ENCODE measurements at places on chromosomes 4 and X.

GRCh38 chr4:119679251-119679650, 50.6 kb upstream of the PDE5A start:
- DNase-seq = no peak

DNA sequence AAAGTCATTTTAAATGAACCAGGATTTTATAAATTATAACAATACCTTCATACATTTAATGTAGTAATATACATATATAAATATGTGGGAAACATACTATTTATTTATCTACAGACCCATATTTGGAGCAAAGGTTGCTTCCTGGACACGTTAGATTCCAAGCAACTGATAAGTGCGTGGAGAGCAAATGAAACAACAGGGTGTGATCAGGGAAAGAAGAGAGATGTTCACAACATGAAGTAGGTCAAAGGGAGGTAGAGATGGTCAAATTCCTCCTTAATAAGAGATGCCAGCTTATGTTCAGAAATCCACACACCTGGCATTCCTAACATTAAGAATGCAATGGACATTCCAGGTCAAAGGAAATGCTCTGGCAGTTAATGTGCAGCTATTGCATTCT, 53.1 kb upstream of the HPGD start:
- no peak for DNase-seq

DNA sequence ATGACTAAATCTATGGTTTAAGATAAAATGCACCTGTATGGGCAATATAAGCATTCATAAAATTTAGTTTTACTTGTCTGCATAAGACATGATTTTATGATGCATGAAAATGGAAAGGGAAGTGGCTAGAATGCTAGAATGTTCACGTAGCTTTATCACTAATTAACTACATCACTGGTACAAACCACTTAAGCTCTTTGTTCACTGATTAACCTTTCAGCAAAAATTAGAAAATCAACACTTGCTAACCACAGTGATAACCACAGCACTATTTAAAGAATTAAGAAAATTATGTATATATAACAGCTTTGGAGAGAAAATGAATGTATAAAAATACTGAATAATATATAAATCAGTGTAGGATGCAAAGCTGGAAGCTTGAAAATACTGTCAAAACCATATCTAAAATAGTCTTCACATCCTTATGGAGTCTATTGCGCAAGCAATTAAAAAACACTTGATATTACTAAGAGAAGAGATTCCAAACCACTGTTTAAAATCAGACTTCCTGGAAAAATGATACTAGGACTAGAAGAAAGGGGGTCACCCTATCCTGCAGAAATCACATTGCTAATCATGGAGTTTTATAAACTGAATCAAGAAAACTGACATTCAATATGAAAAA, 51.9 kb downstream of the EFHC2 start:
- DNase-seq = no peak

GRCh38 chr4:25015012-25015411, 15.7 kb downstream of the LGI2 start:
- no peak for DNase-seq

- DNase-seq = no peak
Measured at GRCh38 chrX:152942077-152942442, 44.2 kb downstream of the ZNF185 start.

GRCh38 chr4:165986956-165987698, 114.1 kb downstream of the TLL1 start:
- DNase-seq = no peak

GRCh38 chr4:25161593-25161950, 1.3 kb upstream of the SEPSECS start:
- DNase-seq = no peak

DNA sequence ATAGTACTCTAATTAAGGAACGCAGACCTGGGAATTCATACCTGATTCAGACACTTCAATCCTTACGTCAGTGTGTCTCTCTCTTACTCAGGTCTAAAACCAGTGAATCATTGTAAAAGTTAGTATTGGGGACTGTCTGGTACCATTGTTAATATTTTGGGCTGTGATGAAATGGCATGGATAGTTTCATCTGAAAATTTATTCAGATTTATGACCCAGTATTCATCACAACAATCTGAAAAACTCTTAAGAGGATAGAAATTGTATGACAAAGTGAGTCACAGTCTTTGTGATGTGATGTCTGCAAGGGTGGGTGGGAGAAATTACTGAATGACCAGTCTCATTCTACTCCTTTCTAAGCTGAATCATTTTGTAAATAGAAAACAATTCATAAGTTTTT, 10.3 kb downstream of the FGF2 start:
- no peak for DNase-seq

DNA sequence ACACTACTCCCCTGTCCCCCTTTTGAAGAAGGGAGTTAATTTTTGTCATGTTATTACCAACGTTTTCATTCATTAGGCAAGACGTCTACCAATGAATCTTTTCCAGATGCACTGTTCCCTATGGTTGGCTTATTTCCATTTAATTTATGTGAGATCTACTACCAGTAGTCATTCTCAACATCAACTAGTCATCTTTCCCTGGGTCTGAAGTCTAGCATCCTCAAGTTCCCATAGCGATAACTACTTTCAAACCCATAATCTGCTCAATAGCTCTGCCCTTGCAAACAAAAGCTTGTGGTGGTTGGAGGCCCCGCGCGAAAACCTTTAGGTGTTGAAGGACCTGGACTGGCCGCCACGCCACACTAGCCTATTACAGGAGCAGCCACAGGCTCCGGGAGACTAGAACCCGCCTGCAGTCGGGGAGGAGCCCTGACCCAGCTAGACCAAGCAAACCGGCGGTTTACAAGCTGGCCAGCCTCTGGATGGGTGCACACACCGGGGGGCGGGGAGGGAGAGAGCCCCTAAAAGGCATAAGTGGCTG, 746 bp downstream of the PPAT start:
- DNase-seq = no peak

- DNase-seq = no peak
Measured at GRCh38 chr4:73964862-73965611, 16.8 kb downstream of the PF4 start.

DNA sequence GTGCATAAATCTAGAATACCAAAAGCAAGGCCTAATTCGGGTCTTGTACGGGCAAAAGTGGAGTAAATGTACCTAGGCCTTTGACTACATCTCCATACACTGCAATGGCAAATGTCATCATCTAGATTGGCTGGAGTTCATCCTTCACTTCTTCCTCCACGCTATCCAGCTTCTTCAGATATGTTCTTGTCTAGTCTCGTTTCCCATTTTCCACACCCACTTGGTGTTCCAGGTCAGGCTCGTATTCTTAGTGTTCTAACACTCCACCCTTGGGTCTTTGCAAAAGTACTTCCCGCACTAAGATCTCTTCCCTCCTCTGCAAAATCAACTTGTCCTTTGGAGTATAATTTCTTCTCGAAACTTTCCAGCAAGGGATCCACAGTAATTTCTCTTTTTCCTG, 1.4 kb downstream of the COQ2 start:
- DNase-seq = no peak

- DNase-seq = no peak
Measured at GRCh38 chr4:87026800-87027495, 92.1 kb downstream of the AFF1 start.

DNA sequence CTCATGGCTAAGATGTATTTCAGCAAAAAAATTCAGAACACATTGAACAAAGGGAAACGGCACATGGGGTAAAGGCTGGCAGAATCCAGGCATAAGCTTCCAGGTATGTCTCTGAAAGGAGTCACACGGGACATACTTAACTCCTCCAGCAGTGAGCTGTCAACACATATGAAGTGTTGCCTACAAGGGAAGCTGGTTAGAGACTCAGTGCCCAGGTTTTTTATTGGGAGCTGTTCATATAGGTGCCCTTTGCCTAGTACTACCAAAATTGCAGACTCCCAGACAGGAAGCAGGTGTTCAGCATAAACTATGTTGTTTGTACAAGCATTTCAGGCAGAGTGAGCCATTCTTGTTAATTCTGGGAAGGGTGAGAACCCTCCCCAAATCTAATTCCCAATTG, 77.4 kb upstream of the PUDP start:
- no peak for DNase-seq

DNA sequence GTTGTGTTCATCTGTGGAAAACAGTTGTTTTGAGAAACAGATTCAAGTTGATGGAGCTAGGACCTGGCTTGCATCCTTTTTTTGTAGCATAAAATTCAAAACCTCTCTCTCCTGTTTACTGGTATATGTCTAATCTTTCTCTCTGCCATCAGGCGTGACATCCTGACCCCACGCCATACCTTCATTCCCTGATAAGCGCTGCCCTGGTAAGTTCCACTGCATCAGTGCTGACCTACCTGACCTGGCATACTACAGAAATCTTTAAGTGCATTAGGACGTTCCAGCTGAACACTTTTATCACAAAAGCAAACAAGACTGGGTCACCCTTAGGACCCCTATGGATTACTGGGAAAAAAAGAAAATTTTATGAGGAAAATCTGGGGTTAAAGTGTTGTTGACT, 230.7 kb downstream of the SHROOM3 start:
- DNase-seq = no peak

DNA sequence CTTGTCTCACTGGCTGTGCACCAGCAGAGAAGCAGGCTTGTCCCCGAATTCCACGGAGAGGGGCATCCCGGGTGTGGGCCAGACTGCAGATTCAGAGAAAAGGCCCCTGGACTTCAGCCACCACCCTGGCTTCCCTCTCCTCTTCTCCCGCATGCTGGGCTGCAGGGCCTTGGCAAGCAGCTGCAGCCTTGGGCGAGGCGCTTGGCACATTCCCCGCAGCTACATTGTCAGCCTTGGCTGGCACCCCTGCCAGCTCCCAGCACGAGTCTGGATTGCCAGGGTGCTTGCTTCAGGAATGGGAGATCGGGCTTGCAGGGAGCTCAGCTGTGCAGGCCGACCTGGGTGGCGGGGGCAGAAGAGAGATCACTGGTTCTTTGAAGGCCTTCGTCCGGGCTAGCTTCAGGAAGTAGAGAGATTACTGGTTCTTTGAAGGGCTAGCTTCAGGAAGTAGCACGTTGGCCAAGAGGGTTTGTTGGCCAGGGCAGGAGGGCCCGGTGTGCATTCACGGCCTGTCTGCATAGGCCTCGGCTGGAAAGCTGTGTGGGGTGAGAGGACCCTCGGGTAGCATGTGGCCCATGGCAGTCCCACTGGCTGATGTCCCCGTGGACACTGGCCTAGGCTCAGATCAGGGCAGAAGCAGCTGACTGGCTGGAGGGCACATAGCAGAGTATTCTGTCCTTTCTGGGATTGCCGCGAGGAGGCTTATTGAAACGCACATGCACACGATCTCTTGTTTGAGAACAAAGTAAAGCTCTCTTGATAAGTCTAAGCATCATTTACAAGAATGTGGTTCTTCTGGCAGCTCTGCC, 2.7 kb downstream of the ABCD1 start:
- no peak for DNase-seq

DNA sequence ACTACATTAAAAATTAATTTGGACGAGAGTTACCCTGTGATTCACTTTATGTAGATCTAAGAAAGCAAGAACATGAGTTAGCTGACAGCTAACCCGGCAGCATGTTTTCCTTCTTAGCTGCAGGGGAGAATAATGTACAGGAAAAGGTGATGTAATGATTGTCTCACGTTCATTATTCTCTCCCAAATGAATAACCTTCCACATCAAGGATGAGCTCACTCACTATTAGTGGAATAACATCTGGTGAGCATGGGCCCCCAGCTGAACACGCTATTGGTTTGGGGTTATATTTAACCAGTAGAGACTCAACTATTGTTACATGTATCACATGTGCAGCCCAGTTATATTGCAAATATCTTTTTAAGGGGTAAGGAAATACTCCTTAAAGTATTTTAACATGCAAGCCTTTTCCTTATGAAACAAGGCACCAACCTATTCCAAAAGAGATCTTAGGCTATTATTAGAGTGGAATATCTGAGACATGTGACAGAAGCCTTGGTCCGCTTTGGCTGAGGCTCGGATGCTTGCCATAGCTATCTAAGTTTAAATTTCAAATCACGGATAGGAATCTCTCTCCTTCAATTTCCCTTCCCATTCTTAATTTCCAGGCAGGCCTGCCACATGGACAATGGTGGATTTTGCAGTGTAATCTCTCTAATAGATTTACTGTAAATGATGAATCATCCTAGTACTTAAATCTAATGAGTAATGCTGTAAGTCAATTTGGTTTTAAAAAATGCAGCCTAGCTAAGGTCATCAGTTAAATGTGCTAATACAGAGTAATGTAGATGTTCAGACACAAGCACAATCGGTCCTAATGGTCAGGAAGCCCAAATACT, 99.0 kb upstream of the OTUD4 start:
- DNase-seq = no peak

DNA sequence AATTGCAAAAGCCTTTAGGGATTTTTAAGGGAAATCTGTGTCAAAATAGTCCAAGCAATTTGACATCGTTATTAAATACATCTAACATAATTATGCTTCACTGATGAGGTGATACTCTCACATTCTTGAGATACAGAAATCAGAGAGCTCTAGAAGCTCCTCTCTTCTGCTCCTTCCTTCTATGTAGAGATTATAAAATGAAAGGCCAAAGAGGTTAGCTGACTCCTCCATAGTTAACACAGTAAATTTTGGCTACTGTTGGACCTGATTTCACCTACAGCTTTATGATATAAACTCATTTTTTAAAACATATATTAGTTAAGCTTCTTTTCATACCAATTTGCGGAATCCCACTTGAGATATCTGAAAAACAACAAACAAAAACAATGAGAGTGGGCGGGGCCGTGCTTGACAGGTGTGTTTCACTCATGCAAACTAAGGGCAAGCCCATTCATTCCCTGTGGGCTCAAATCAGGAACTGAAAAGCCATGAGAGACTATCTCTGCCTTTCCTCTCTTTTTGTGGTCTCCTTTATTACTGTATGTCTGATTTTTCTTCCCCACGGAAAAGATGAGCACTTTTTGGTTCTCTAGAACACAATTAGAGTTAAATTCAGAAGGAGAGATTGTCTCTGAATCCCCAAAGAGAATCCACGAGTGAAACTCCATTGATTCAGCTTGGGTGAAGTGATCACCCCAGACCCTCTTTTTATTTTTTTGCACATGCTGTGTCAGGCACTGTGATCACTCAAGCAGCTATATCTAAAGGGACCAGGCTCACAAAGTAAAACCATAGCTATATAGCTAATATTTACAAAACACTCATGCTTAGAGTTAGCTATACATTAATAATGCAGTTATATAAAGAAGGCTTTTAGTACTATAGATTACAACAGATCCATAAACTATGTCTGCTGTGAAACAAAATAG, 566.3 kb downstream of the IL15 start:
- no peak for DNase-seq

GRCh38 chr4:123846561-123846960, 450.0 kb downstream of the SPRY1 start:
- DNase-seq = no peak

DNA sequence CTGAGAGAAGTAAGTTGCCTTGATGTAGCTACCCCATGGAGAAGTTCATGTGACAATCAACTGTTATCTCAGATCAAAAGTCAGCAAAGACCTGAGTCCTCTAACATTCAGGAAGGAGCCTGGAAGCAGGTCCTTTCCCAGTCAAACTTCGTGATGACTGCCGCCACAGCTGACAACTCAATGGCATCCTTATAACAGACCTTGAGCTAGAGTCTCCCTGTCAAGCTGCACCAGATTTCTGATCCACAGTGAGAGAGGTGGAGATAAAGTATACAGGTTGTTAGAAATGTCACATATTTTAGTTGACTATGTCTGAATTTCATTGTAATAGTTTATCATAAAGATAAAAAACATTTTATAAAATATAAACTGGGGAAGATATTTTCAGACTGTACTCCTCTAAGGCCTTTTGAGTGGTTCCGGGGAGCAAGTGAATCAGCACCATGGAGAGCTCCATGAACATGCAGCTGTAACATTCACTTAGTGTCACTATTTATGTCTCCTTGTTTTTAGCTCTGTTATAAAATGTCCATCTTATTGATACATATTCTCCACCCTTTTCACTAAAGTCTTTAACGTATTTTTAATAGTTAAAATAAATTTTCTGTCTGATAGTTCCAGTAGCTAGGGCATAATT, 1653.5 kb upstream of the AGA start:
- no peak for DNase-seq

Measured in D721Med (cell line).